ENCODE measurements at places on chromosomes 5 and 9.

DNA sequence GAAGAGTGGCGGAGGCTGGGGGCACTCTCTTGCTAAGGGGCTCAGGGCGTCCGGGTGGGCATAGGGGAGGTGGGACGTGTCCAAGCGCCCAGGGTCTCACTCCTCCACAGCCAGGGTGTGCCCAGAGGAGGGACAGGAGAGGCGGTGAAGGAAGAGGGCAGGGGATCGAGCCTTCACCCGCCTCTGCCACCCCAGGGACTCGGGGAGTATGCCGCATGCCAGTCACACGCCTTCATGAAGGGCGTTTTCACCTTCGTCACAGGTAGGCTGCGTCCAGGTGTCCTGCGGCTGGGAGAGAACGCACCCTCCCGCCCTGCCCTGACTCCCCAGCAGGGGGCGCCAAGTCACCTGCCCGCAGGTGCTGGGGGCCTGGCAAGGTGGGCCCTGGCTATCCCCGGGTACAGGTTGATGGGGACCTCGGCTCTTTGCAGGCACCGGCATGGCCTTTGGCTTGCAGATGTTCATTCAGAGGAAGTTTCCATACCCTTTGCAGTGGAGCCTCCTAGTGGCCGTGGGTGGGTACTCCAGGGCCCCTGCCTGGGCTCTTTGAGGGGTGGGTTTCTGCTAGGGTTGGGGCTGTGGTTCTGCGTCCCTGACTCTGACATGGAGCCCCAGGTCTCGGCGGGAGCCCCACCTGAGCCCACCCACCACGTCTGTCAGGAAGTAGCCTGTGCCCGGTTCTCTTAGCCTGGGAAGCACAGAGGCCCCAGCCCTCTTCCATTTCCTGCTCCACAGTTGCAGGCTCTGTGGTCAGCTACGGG lies 552 bp downstream of the TMEM141 start:
- DNase-seq, result no peak

GRCh38 chr5:127031147-127031862 lies 947 bp upstream of the MARCHF3 start:
- no peak for DNase-seq

DNA sequence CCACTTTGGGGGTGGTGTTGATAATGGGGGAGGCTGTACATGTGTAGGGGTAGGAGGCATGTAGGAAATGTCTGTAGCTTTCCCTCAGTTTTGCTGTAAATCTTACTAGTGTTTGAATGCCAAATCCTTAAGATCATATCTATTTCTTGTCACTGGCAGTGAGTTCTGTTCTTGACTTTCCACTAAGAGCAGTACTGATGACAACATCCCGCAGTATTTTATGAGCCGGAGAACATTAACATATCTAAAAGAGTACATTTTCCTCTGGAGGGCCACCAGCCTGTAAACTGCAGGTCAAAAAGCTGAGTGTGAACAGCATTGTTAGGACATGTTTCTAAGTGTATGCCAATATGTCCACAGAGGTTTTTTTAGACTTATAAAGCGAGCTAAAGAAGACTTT lies 2.5 kb upstream of the HSPB3 start:
- no peak for DNase-seq

- DNase-seq, result no peak
Observed at GRCh38 chr5:157362012-157362411, 96.1 kb downstream of the CYFIP2 start.

DNA sequence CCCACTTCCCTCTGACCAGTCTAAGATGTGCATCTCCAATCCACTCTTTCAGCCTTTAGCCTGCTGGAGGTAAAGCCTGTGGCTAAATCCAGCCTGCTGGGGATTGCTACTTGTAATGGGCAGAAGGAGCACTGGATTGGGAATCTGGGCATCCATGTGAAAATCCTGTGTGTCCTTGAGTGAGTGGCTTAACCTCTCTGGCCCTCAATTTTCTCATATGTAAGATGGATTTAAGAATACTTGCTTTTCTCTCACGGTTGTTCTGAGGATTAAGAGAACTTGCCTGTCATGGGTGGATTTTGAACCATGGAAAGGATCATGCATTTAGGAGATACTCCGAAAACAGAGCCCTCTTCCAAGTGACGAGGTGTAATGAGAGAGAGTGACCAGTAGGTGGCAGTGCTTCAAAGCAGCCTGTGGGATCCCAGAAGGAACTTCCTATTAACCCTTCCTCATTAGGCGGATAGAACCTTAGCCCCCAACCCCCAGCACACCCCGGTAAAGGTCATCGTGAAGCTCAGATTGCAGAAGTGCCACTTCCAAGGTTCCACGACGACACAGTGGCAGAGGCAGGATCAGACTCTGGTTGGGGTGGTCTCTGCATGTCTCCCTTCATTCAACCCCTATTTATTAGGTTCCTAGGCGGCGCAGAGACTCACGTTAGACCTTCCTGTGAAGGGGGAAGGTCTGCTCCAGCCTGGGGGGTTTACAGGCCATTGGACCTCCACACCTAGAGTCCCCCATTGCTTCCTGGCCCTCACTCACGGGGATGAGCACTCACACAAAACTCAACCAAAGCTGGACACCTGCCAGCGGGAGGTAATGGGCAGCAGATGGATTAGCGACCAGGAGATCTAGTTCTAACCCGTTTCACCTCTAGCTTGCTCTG lies 68.7 kb upstream of the ZNF618 start:
- peak; percentile 4 for DNase-seq

GRCh38 chr9:742914-743589 lies 98.4 kb upstream of the DMRT1 start:
- DNase-seq, result no peak

DNA sequence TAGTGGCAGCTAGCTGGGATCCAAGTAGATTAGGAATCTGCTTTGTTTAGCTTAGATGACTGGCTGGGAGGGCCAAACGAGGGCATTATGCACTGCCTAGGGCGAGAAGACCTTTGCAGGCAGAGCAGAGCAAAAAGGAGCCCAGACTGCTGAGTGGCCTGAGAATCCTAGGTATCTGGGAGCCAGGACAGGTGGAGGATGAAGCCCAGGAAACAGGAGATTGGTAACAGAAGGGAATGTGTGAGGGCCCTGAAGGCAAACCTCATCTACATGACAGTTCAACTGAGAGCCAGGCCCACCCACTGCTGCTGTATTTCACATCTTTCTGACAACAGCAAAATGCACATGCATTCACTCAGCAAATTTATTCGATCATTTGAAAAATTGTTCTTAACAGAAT lies 192.3 kb downstream of the DTWD2 start:
- DNase-seq, result no peak

GRCh38 chr9:102435427-102435826 lies 559.7 kb upstream of the CYLC2 start:
- DNase-seq, result no peak
